Femur (tissue), 1 donor: ENCODE measurements at places on chromosomes 12 and 14.
A peak's percentile ranks its signal among the peaks of the same experiment; 100 is the strongest.

GRCh38 chr12:52137746-52138145, 54.1 kb downstream of the KRT80 start:
- no peak for DNase-seq

DNA sequence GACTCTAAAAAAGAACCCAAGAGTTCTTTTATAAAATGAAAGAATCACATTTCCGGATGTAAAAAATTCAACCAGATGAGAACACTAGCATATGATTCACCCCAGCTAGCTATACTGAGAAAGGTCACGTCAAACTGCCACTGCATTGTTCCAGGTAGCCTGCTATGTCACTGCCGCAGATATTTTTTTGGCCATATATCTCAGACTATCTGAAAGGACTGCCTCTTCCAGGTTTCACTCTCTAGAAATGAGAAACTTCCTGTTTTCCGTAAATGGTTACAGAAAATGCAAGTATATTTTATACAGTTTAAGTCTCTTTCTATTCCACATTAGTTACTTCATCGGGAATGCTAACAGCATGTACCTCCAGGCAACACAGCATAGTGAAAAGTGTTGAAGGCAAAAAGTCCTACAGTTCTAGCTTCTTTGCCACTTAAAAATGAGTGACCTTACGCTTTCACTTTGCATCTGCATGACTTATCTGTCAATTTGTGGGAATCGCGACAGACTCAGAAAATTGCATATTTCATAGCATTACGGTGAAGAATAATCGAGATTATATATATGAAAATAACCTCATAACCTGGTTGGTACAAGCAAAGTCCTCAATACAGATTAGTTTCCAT, 105.2 kb downstream of the MED13L start:
- no peak for DNase-seq

DNA sequence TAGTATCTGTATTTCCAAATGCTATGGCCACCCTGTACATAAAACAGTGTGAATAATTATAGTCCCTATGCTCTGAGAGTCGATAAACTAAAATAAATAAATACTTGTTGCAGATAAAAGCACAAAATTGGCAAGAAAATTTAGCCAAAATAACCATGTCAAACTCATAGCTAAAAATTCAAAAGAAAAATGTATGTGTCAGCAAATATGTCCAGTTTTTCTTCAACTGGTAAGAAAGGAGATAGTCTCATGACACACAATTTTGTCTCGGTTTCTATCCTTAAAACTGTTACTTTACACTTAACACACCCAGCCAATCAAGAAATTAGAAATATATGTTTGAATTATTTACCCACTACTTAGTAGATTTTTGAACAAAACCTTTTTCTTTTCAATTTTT, 145.6 kb upstream of the FSCB start:
- no peak for DNase-seq

DNA sequence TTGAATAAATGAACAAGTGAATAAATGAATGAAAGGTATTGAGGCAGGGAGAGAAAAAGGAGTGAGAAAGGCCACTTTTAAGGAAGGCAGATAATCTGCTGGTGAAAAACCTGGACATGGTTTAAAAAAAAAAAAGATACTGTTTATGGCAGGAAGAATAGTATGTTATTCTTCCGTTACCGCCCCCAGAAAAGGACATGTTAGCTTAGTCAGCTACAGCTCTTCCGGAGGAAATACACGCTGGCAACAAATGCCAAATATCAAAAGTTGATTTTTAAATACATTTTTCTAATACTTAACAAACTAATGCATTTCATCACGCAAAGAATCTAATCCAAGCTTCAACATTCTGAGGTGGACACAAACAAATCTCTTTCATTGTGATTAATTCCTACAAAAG, 43.2 kb downstream of the SLC5A8 start:
- no peak for DNase-seq

DNA sequence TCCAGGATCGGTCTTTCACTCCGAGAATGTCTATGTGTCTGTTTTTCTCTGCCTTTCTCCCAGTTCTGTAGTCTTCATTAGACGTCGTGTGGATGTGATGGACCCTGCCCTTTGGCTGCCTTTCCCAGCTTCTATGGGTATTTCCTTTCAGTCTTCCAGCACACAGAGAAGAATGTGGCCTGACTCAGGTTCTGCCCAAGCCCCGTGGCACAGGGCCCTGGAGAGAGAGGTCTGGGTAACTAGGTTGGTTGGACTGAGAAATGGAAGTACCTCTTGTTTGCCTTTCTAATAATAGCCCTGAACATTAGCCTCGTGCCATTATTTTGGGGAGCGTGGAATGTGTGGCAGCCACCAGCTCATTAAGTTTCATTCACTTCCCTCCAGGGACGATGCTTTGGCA, 3.8 kb downstream of the FOXJ2 start:
- DNase-seq: peak; percentile 50

GRCh38 chr12:55822228-55822627, 4.4 kb downstream of the ORMDL2 start:
- no peak for DNase-seq

DNA sequence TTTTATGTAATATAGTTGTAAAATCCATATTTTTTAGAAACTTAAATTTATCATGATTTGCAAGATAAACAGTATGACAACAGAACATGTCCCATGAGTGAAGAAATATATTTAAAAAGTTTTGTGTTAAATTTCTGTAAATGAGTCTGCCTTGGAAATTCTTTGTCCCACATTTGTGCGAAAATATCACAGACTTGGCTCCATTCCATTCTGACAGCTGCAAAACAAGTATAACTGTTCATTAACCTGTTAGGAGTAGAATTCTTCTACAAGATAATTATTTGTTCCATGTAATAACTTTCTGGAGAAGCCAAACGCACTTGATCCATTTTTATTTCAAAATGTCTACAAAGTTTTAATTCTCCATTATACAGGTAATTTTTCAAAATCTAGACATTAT, 37.9 kb downstream of the MDM1 start:
- no peak for DNase-seq

- DNase-seq: no peak
These were observed 60.0 kb downstream of the TMTC2 start for GRCh38 chr12:82746668-82747067.

- DNase-seq: no peak
These were observed 84.2 kb downstream of the SCN8A start for GRCh38 chr12:51675071-51675803.

DNA sequence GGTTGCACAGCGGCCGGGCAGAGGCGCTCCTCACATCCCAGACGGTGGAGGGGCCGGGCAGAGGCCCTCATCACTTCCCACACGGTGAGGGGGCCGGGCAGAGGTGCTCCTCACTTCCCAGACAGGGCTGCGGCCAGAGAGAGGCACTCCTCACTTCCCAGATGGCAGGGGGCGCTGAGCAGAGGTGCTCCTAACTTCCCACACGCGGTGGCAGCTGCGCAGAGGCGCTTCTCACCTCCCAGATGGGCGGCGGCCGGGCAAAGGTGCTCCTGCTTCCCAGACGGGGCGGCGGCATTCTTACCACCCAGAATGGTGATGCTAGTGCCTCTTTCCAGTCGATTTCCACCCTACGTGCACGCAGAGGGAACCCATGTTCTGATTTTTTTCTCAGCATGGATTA, 304.4 kb downstream of the RGS6 start:
- no peak for DNase-seq

DNA sequence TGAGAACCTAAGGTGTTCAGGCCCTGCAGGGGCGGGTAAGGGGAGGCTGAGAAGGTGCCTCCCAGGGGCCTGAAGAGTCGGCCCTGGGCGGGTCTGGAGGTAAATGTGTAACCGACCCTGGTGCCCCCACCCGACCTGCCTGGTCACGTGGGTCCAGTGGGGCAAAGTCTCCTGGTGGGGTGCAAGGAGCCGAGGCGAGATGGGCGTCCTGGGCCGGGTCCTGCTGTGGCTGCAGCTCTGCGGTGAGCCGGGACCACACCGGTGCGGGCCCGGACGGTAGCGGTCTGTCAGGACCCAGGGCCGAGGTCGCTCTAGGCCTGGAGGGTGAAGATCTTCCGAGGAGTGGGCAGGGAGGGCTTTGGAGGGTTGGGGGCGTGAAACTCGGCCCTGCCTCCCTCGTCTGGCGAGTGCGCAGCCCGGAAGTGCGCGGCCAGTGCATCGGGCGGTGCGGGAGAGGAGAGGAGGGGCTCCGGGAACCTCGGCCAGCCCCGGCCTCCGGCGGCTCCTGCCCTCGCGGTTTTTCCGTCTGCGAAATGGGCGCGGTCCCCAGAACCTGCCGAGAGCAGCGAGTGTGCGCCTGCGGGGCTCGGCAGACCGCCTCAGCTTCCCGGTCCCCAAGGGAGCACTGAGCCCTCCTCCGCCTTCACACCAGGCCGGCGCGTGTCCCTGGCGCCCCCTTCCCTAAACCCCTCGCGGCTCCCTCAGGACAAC, at the start of gene AMN:
AMN (plus strand) TSS at position 174 of the 711 bp plus-strand sequence; CDS start at position 200, 26 bp downstream.
- no peak for DNase-seq

DNA sequence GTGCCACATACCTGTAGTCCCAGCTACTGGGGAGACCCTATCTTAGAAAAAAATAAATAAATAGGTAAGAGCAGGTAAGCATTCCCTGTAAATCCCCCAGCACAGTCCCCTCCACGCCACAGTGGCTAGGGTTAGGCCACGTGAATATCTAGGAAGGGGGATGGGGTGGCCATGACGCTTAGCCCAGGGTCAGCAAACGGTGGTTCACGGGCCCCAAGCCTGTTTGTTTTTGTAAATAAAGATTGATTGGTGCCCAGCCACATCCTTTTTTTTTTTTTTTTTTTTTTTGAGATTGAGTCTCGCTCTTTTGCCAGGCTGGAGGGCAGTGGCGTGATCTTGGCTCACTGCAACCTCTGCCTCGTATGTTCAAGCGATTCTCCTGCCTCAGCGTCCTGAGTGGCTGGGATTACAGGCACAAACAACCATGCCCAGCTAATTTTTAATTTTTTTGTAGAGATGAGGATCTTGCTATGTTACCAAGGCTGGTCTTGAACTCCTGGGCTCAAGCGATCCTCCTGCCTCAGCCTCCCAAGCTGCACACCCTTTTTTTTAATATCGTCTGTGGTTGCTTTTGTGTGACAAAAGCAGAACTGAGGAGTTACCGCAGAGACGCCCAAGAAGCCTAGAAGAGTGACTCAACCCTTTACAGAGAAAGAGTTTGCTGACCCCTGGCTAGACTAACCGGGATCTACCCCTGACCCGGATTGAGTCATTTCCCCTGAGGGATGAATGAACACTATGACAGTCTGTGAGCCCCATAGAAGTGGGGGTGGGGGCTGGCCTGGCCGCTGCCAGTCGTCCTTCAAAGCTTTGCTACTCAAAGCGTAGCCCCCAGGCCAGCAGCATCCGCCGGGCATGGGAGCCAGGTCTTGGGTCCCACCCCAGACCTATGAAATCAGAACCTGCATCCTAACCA, 113.7 kb upstream of the NCOR2 start:
- DNase-seq: peak; percentile 74

DNA sequence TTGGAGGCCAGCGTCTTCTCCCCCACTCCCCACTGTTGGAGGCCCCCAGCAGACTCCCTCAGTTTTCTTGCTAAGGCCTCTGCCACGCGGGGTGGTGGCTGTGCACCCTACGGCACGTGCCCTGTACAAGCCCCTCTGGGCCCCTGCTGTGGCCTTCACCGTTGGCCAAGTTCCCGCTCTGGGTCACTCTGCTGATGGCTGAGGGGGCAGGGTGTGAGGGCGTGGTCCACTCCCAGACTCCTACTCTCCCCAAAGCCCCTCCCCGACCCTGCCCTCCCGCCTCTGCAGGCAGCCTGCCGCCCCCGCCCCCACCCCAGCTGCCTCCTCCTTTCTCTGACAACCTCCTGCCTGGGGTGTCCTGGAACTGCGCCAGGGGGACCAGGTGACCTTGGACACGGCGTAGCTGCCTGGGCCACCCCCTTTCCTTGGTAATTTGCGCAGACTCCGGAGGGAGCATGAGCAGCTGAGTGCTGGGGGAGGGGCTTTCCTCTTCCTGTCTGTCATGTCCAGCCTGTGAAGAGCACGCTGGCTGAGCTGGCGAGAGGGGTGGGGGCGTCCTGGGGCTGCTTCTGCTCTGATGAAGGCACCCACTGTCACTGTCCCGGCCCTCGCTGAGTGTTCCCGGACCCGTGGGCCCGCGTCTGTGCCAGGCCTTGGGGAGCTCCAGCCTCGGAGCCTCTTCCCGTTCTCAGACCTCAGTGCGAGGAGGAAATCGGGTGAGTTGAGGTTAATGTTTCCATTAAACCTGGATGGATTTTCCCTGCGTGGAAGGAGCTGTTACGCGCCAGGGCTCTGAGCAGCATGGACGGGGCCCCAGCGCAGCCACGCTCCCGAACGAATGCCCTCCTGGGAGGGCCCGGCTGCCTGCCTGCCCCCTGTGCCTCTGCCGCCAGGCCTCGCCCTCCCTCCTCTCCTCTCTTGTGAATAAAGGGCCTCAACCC, 85.0 kb downstream of the KIF26A start:
- peak; percentile 83 for DNase-seq

GRCh38 chr12:120054293-120054692, 62.3 kb downstream of the RAB35 start:
- no peak for DNase-seq

DNA sequence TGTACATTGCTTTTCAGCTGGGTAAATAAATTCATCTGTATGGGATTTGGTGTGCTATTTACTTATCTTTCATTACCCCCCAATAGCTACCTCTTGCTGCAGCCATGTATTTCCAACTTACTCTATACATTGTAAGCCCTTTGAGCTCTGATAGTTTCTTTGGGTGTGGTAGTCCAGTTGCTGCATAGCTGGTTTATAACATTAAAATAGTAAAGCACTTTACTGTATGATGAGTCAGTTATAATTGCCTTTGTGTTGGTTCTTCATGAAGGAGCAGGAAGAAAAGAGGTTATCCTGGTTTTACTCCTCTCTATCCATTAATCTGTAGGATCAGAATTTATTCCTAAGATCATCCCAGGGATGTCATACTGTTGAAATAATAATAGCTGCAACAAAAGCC, 15.7 kb downstream of the TBC1D30 start:
- no peak for DNase-seq

GRCh38 chr12:110304061-110304551, 23.1 kb downstream of the ATP2A2 start:
- no peak for DNase-seq

DNA sequence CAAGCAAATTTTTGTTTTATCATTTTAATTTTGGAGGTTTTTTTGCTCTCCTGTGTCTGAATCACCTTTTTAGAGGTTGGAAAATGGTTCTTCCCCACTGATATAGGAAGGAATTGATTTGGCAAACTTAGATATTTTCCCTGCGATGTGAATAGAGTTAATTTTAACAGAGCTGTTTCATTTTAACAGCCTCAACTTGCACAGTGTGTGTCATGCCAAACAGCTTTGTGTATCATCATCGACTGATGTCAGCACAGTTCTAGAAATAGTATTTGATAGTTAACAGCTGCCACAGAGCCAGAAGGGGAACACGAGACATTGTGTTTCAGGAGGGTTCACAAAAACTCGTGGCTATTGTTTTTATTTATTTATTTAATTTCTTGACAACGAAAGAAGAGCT, 243.1 kb upstream of the FOXN3 start:
- peak; percentile 52 for DNase-seq

GRCh38 chr12:118359541-118359915, 13.2 kb downstream of the TAOK3 start:
- no peak for DNase-seq

GRCh38 chr12:47377414-47378221, 297.9 kb upstream of the AMIGO2 start:
- peak; percentile 69 for DNase-seq

DNA sequence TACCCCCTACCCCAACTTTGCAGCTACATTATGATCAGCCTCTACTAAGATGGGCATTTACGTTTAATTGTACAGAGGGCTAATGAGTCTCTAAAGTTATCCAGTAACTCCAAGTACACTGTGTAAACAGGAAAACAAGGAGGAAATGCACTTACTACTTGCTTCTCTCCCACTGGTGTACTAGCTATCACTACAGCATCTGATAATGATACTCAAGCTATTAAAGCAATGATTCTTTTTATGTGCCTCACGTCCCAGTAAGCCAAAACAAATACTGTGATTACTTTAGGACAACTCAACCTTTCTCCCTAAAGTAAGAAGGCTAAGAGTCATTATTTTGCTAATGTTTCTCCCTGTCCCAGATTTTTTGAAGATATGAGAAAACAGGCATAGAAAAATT, 128.6 kb upstream of the CCDC175 start:
- no peak for DNase-seq
